ENCODE measurements at places on chromosomes 12 and 14. TPM values are rescaled to one million over a fixed set of nuclear protein-coding genes. Genes with fewer than 3 reads are reported as not detected.

GRCh38 chr12:13197032-13197431 lies 506 bp downstream of the EMP1 start:
- H3K27me3 ChIP-seq: peaks cover 13% of the 10 kb centered on the region
- H3K4me1 ChIP-seq: peaks cover 55% of the 10 kb centered on the region
- no peak for DNase-seq
- peaks cover 3% of the 10 kb centered on the region for H3K36me3 ChIP-seq

DNA sequence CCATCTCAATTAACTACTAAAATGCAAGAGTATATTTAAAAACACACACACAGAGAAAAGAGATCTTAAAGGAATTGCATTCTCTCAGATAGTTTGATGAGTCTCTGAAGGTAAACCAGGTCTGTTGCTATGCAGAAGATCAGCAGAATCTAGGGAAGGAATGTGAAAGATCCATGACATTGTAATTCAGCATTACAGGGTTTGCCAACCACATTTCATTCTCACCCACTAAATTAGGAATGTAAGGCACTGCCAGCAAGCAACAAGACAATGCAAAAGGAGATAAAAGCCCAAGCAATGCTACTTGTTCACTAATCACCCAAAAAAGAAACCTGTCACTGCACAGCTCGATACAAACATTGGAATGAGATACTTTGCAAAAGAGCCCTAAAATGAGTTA lies 106.3 kb downstream of the LRIG3 start:
- H3K4me1 ChIP-seq: no peaks in the 10 kb centered on the region
- no peaks in the 10 kb centered on the region for H3K36me3 ChIP-seq
- DNase-seq: no peak
- no peak overlapping the region for H3K27ac ChIP-seq

- no peaks in the 10 kb centered on the region for H3K4me1 ChIP-seq
- H3K27me3 ChIP-seq: peaks cover 3% of the 10 kb centered on the region
- no peak for DNase-seq
- H3K4me3 ChIP-seq: no peak overlapping the region
Measured at GRCh38 chr12:5510251-5510805, 78.4 kb downstream of the NTF3 start.

Gene TMEM63C
- 0.29 TPM for total RNA-seq

All from activated CD4-positive, alpha-beta T cell treated with anti-CD3 and anti-CD28 coated beads, Interleukin-2, amount 10 ng/mL, durations not matched to agents 7 days and 5 days (primary cell).